Stimulated activated naive CD8-positive, alpha-beta T cell treated with anti-CD3 and anti-CD28 coated beads, Interleukin-15, amount 100 ng/mL, for 72 hours (primary cell): ENCODE measurements at places on chromosomes 5 and 9.

- DNase-seq, result peak; percentile 59
Observed at GRCh38 chr5:83474161-83474796, 2.7 kb downstream of the VCAN start.

- DNase-seq, result no peak
Observed at GRCh38 chr5:176732736-176733405, 77.5 kb upstream of the UNC5A start.

GRCh38 chr5:173778152-173778782 is 109.9 kb upstream of the CPEB4 start:
- no peak for DNase-seq

- DNase-seq, result no peak
Observed at GRCh38 chr5:100432741-100433140, 102.4 kb upstream of the FAM174A start.

DNA sequence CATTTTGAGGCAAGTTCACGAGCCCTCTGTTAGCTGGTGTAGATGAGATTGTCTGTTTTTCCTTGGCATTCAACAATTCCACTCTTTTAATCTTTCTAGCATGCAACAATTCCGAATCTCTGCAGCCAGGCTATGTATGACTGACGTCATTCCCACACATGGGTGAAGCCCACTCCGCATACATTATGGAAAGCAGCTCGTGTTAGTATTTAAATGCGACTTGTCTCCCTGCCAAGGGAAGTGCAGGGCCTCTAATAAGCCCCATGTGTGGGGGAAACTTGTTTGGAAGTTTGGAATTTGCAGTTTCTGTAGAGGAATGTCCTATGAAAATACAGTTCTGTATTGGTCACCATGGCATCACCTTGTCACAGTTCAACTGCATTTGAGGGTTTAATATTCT is 146.0 kb upstream of the FBXL7 start:
- DNase-seq, result no peak

- DNase-seq, result no peak
Observed at GRCh38 chr5:57410374-57411320, 72.0 kb downstream of the ACTBL2 start.

GRCh38 chr9:134224127-134224526 is 59.8 kb upstream of the RNU6ATAC start:
- no peak for DNase-seq

GRCh38 chr9:128482186-128482585 is 22.3 kb upstream of the GLE1 start:
- DNase-seq, result no peak

DNA sequence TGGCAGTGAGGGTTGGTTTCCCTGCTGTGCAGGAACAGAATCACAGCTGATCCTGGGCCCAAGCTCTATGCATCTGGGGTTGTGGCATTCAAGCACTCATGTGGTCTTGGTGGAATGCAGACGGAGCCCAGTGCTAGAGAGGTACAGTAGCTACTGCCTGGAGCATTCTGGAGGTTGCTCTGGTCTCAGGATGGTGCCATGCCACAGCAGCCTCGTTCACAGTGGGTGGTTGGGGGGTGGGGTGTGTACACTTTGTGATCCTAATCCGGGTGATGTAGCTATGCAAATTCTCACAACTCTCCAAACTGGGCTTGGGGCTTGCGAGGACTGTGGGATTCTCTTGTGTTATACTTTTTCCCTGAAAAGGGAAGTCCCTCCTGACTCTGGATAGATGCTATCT is 45.2 kb downstream of the FGD3 start:
- DNase-seq, result no peak

- DNase-seq, result no peak
Observed at GRCh38 chr5:33794550-33795181, 97.1 kb downstream of the ADAMTS12 start.

- no peak for DNase-seq
Observed at GRCh38 chr9:89863141-89863540, 258.3 kb downstream of the GADD45G start.

DNA sequence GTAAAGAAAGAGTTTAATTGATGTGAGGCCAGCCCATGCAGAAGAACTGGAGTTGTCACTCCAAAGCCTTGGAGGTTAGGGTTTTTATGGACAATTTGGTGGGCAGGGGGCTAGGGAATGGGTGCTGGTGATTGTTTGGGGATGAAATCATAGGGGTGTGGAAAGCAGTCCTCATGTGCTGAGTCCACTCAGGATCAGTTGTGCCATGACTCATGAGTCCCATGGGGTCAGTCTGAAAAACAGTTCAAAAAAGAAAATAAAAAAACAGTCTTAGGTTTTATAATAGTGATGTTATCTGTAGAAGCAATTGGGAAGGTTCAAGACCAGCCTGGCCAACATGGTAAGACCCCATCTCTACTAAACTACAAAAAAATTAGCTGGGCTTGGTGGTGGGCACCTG is 162.3 kb downstream of the KDM4C start:
- no peak for DNase-seq

GRCh38 chr9:101366038-101366756 is 18.6 kb downstream of the BAAT start:
- DNase-seq, result no peak

DNA sequence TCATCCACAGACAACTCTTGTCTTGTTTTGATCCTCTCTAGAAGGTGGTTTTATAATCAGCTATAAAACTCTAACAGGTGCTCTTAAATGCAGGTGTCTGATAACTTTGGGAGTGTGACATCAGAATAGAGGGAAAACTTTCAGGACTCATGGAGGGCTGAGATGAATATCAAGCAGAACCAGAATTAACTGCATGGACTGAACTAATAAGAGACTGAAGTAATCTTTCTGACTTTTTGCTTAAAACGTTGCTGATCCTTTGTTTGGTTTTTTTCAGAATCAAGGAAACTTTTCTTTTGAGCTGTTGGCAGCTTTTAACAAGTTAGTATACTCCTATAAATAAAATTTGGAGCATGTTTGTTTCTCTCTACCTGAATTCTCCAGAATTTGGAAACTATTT is 2.3 kb upstream of the OR2V2 start:
- DNase-seq, result no peak

DNA sequence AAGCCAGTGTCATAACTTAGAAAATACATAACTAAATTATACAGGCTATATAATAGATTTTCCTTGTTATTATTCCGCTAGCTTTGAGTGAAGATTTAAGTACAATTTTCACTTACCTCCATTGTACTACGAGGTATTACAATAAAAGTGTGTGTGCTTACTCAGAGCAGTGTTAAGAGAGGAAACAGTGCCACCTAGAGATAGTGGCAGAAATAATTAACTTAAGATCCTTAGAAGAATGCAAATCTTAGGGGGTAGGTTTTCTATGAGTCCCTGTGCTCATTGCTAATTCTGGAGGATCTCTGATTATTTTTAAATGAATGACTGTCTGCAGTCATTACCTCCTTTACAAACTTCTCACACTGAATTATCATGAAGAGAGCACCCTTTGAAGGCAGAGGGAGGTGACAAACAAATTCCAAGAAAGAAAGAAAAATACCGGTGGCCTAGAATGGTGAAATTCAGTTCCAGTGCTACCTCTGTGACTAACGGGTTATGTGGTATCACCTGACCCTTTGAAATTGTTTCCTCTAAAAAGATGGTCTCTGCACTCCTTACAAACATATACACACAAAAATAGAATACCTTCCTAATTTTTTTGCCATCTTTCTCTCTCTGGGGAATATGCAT is 379.8 kb downstream of the TRIM36 start:
- no peak for DNase-seq

DNA sequence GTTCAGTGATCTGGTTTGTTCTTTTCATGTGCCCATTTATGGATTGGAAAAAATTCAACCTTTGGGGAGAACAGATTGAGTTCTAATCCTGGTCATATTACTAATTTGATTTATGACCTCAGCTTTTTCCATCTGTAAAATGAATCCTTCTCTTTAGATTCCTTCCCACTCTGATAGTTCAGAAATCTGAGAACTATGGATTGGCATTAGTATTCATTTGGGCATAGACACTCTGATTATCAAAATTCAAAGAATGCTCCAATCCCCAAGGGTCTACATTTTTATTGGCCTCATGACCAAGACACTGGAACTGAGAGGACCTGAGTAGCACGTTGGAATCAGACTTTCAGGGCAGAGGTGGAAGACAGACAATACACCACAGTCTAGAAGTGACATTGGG is 405.9 kb upstream of the PAPPA start:
- DNase-seq, result no peak

DNA sequence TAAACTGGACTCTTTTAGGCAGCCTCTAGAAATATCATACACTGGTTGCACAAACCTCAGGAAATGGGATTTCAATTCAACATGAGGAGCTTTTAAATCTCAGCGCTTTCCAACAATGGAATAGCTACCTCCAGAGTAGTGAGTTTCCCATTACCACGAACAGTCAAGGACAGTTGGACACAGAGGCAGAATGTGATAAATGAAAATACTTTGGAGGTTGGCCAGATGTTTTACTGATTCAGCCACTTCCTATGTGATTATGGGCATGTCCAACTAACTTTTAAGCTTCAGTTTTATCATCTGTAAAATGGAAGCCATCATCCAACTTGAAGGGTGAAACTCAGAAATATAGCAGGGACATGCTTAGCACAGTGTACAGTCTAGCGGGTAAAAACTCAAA is 2.1 kb downstream of the FBXW2 start:
- DNase-seq, result no peak

GRCh38 chr5:62732677-62733121 is 154.1 kb downstream of the LRRC70 start:
- DNase-seq, result no peak

GRCh38 chr5:169875091-169875728 is 105.1 kb downstream of the INSYN2B start:
- DNase-seq, result no peak

- DNase-seq, result no peak
Observed at GRCh38 chr5:145848854-145849253, 13.7 kb upstream of the PRELID2 start.

DNA sequence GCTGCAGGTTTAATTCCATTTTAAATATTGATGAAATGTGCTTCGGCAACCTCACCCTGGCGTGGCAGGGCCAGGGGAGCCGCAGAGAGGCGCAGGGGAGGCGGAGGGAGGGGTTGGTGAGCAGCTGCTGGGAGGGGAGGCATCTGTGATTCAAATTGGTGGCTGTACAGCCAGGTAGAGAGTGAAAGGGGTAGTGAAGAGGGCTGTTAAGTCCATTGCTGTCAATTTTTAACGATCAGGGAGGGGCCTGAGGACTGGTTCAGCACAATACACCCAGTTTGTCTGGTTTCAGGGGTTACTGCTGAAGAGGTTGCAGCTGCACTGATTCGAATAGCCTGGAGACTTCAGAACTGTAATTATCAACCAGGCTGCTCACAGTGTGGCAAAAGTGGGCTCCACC is 31.3 kb downstream of the LHX6 start:
- DNase-seq, result no peak

- DNase-seq, result no peak
Observed at GRCh38 chr9:114745108-114745848, 60.6 kb downstream of the TNFSF15 start.

DNA sequence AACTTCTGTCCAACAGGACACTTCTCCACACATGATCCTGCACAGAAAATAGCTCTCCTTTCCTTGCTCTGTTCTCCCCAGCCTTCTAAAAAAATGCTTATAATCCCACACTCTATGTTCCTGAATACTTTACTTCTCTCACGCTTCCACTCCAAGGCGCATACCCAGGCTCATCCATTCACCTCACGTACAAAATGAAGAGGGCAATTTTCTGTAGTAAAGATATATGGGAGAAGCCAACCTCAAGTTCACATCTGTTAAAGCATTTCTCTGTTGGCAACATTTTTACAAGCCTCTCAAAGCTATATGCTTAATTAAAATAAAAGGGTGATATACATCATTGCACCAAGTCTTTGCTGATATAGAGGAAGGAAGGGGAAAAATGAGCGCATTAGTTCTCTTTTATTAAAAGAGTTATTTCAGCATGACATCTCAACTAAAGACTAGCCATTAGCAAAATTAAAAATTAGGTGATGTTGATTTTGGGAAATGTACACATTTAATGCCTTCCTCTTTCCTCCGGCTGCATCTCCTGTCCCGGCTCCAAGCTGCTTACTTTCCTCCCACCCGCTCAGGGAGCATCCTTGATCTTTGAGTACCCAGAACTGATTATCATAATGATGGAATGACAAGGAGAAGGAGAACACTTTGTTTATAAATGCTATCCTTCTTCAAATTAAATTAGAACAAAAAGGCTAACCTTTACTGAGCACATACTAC is 342.1 kb upstream of the PANK3 start:
- DNase-seq, result no peak
